ENCODE measurements at places on chromosomes 7 and 10.

DNA sequence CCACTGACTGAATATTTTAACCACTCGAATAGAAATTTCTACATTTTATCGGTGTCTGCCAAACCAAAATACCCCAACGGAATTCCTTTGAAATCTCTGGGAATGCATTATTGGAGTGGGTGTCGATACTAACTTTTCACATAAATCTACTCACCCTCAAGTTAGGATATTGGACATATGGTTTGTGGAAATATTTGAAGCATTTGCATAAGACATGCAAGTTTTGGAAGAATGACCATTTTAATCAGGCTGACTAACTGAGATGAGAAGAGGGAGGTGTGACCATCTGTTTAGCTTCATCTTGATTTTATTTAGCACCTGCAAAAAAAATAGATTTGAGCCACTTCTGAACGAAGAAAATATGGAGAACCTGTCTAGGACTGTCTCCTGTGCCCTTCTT is 61.2 kb downstream of the KLF6 start:
- DNase-seq, result no peak

DNA sequence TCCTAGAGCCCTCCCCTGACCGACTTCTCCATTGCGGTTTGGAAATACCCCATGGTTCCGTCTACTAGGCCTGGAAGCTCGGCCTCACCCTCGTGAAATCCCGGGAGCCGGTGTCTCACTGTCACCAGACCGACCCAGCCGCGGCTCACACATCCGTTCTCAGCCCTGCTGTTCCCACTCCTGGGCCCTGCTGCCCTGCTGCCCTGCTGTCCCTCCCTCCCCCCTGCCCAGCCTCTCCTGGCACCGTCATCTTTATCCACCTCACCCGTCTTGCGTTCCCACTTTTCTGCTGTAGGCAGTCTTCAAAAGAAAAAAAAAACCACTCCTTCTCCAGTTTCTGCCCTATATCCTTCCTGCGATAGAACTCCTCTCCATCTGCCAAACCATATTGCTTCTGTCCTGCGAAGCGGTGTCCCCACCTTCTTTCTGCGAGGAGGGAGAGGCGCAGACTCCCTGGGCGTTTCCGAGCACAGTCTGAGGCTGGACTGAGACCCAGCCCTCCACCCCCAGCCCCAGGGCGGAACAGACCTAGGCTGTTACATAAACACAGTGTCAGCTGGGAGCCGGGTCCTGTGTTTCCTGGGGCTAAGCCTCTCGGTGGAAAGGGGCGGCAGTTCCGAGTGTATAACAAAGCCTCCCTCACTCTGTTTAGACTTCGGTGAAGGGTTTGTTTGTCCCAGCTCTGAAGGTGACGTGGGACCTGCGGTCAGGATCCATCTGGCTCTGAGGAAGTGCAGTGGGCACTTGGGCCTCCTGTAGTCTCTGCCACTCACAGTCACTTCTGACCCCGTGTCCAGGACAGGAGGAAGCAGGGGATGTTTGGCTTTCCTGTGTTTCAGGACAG is 2.8 kb downstream of the AGAP3 start:
- no peak for DNase-seq

GRCh38 chr7:26534649-26535482 is 243.2 kb downstream of the SNX10 start:
- DNase-seq, result no peak

DNA sequence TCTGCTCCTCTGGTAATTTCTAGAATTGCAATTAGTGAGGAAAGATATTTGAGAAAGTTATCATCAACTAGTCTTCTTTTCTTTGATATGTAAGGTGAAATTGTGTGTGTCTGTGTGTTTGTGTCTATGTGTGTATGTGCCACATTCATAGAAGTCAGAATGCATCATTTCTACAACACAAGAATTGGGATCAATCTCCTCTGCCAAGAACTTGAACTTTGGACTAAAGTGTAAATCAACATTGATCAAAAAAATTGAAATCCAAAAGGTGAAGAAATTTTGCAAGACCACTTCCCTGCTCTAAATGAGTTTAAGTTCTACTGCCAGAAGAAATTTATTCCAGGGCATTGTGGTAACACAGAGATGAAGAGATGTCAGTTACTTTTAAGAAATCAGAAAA is 1072.8 kb downstream of the GRM8 start:
- DNase-seq, result no peak

DNA sequence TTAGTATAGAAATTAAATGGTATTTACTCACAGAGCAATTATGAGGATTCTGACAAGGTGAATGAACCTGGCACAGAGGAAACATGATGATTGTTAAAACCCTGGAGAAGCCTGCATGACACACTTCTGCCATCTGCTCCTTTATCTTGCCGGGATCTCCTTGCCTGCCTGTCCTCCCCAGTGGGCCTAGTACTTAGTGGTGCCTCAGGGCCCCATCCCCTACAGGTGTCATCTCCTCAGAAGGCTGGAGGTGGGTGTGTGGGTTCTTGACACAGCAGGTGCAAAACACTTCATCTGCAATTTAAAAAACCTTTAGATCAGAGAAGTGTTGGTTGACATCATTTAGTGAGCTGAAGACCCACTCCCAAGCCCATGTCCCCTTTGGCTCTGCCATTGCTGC is 261.2 kb downstream of the ADRA2A start:
- no peak for DNase-seq

GRCh38 chr7:101155303-101155702 is 1.0 kb downstream of the AP1S1 start:
- DNase-seq, result no peak

- DNase-seq, result no peak
Observed at GRCh38 chr10:69344591-69345252, 66.4 kb downstream of the HK1 start.

- DNase-seq, result no peak
Observed at GRCh38 chr10:44395902-44396670, 11.2 kb upstream of the CXCL12 start.

DNA sequence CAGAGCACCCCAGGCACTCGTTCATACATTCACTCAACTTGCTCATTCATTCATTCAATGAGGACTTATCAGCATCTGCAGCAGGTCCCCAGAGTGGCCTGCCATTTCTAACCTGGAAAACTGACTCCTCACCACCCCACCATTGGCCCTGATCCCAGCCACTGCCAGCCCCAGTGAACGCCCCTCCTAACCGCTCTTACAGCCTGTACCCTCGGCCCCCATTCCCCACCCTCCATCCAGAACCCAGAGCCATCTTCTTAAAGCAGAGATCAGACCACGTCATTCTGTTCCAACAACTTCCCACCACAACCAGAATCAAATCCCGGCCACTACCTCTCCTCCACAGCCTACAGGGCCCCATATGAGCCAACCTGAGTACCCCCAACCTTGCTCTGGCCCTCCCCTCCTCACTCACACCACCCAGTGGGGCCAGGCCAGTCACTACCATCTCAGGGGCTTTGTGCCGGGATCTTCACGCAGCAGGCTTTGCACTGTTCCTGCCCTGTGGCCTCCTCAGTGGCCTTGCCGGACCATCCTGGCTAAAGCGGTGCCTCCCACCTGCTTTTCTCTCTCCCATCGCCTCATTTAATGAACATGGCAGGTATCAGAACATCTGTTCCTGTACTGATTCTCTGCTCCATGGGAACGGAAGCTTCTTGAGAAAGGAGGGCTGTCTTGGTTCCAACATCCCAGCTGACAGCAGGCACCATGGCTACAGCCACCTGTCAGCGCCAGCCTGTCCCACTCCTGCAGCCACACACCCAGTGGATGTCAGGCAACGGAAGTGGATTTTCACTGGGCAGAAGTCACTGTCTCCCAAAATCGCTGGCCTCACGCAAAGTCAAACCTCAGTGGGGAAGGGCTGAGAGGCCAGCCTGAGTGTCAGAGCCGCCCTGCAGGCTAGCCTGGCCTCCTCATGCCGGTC is 45.4 kb downstream of the FAM53B start:
- no peak for DNase-seq

DNA sequence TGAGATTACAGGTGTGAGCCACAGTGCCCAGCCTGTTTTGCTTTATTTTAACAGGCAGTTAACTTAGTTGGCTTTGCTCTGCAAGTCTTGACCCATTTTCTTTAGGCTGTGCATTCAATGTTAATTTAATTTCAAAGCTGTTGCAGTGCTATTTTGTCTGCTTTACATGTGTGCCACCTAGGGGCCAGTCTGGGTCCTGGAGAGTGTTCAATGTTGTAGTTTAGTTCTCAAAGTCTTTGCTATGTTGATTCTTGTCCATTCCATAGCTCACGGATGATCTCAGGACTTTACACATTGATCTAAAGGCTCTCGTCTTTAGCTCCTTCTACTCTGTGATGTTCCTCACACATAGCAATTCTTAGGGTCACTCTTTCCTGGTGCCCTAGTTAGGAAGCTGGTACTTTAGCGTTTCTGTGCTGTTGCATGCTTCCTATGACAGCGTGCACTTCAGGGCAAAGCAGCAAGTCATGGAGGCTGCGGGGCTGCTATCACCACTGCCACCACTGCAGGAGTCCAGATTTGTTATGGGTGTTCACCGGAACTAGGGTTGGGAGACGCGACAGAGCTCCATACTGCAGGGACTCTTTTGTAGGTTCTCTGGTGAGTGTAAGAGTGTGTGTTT is 16.4 kb upstream of the ABCA13 start:
- DNase-seq, result no peak

DNA sequence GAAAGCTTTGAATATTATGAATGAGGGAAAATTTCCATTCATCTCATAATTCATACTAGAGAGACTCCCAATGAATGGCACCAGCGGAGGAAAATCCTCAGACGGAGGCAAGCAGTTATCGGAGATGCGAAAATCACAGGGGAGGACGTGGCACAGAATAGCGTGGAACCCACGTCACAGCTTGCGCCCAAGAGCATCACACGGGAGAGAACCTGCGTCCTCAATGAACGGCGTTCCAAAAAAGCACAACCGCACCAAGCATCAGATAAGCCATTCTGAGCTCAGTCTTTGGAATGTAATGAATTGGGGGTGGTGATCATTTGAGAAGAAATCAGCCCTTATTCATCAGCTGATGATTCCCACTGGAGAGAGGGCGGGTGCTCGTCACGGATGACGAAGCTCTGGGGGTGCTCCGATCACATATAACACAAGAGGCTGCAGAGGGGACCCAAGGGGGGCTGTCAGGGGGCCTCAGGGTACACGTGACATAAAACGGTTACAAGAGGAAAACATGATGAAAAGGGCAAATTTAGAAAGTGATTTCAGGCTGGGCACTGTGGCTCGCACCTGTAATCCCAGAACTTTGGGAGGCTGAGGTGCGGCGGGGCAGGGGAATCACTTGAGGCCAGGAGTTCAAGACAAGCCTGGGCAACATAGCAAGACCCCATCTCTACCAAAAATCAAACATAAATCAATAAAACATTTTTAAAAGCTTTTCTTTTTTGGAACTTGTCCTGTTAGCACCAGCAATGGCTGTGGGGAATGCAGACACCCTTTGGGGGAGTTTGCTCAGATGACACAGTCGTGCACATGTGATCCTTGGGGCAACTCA is 33.8 kb upstream of the FIS1 start:
- no peak for DNase-seq

DNA sequence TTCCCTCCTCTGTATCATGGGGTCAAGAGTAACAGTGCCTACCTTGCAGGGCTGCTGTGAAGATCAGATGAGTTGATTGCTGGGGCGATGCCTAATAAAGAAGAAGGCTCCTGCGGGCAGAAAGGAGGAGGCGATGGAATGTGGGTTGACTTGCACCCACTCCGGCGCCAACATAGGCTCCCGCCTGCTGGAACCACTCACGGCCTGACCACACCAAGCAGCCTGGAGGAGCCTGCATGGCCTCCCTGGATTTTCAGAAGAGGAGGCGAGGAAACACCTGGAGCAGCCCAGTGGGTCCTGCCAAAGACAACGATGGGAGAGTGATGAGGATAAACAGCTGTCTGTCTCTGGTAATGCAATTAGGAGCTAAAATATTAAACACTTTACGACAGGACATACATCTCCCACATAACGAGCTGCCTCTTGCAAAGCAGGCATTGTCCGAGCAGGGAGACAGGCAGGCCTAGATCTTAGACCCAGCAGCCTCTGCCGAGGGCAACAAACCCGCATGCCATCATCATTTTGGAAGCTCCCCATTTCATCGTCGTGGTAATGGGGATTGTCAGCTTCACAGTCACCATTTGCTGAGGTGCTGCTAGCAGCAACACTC is 302.9 kb upstream of the ZMIZ1 start:
- no peak for DNase-seq

GRCh38 chr7:24587853-24588252 is 14.6 kb downstream of the PALS2 start:
- DNase-seq, result no peak

DNA sequence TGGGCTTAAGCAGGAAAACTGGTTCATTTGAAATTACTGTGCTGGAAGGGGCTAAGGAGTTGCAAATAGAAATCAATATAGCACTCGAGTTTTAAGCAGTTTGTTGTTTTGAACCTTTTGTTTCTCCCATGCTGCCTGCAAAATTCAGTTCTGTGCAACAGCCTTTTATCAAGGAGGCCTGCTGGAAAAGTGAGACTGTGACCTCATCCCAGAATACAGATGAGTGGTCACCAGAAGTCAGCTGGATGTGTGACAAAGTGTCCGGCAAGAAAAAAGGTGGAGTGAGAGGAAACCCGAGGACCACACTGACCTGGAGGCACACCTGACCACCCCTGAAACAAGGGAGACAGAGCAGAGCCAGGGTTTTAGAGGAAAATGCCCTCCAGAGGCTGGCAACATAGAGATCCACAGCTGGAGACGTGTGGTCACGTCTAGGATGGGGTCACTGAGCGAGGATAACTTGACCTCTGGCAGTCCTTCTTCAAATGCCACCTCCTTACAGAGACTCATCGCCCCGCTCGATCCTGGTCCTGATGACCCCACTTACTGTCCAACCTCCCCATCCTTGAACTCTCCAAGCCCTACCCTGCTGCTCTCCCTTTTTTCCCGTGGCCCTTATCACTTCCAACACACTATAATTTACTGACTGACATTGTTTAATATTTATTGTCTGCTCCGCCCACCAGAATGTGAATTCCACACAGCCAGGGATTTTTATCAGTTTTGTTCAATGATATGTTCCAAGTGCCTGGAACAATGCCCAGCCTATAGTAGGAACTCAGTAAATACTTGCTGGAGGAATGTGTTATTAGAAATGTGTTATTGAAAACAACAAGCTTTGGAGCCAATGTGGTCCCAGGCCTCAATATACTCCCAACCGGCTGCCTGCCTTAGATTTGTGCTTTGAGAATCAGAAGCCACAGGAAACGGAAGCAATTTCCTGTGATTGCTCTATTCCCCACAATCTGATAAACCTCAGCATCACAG is 243.8 kb downstream of the GLI3 start:
- no peak for DNase-seq

DNA sequence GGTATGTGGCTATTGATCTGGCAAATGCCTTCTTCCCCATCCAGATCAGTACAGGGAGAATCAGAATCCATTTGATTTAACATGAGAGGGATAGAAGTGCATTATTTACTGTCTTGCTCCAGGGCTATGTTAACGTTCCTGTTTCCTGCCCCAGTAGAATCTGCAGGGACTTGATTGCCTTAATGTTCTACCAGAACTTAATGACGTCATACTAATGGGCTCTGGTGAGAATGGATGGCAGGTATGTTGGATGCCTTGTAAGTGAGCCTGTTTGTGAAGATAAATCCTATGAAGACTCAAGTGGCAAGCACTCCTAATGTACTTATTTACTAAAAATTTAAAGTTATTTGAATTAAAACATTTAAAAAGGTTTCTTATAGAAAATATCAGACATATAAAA is 44.5 kb upstream of the CHCHD3 start:
- no peak for DNase-seq

- DNase-seq, result no peak
Observed at GRCh38 chr7:106166651-106167342, 54.7 kb upstream of the SYPL1 start.

GRCh38 chr10:119539359-119539825 is 3.1 kb downstream of the RGS10 start:
- no peak for DNase-seq

GRCh38 chr7:107150375-107151073 is 18.3 kb upstream of the HBP1 start:
- DNase-seq, result no peak

GRCh38 chr7:101468546-101469275 is 106.0 kb downstream of the COL26A1 start:
- no peak for DNase-seq

Data from 8988T (cell line).